Right ventricle myocardium superior (tissue), 1 donor: ENCODE measurements at places on chromosomes 2 and 18. TPM values are rescaled to one million over a fixed set of nuclear protein-coding genes. Genes with fewer than 3 reads are reported as not detected.

AKAIN1 gene
- not detected for total RNA-seq

ACTR3 gene
- 106 TPM for total RNA-seq

PROM2 gene
- 0.54 TPM for total RNA-seq

NPHP1 gene
- 4.5 TPM for total RNA-seq

IDH1 gene
- total RNA-seq, result 43.6 TPM

CCDC74B gene
- 0.38 TPM for total RNA-seq

CELF4 gene
- 0.19 TPM for total RNA-seq

COL4A3 gene
- total RNA-seq, result 5.8 TPM

DSC2 gene
- total RNA-seq, result 26.0 TPM

PAX8 gene
- 0.35 TPM for total RNA-seq

MYO5B gene
- total RNA-seq, result 0.38 TPM

MYO7B gene
- total RNA-seq, result 0.32 TPM

HOXD8 gene
- total RNA-seq, result 0.32 TPM

ARHGAP15 gene
- 5.4 TPM for total RNA-seq

SMARCAL1 gene
- 7.9 TPM for total RNA-seq

UGT1A4 gene
- not detected for total RNA-seq

ST6GAL2 gene
- not detected for total RNA-seq

CRYGA gene
- total RNA-seq, result not detected

CYS1 gene
- total RNA-seq, result 3.6 TPM

STK36 gene
- 3.9 TPM for total RNA-seq

CCL20 gene
- total RNA-seq, result not detected

ABHD1 gene
- total RNA-seq, result 4.0 TPM

DSG1 gene
- total RNA-seq, result 0.89 TPM

HSBP1L1 gene
- 13.8 TPM for total RNA-seq

LGALSL gene
- total RNA-seq, result 4.2 TPM

QPCT gene
- total RNA-seq, result 1.2 TPM

ANKRD30BL gene
- not detected for total RNA-seq

SKA1 gene
- total RNA-seq, result 0.65 TPM

UGT1A9 gene
- not detected for total RNA-seq

TMEM163 gene
- 0.38 TPM for total RNA-seq

HJURP gene
- total RNA-seq, result 0.40 TPM

GALR1 gene
- 0.05 TPM for total RNA-seq

IL1F10 gene
- total RNA-seq, result not detected

SALL3 gene
- 0.08 TPM for total RNA-seq

TMEM198 gene
- 2.6 TPM for total RNA-seq

TUBA3E gene
- total RNA-seq, result 69.5 TPM

SYT4 gene
- total RNA-seq, result not detected

PCBP1 gene
- total RNA-seq, result 201 TPM

B3GNT7 gene
- total RNA-seq, result 7.7 TPM

CFC1 gene
- not detected for total RNA-seq

CYTIP gene
- 1.1 TPM for total RNA-seq

ADD2 gene
- total RNA-seq, result 2.0 TPM

FOXD4L1 gene
- total RNA-seq, result not detected

CABYR gene
- not detected for total RNA-seq

TDRD15 gene
- total RNA-seq, result not detected
